Heart right ventricle (tissue), 16 donors: ENCODE measurements at places on chromosomes 3 and 15. TPM values are rescaled to one million over a fixed set of nuclear protein-coding genes. Genes with fewer than 3 reads are reported as not detected.

DPP8 gene
- total RNA-seq = 42.8 TPM

GRCh38 chr3:189513281-189514117, 117.7 kb upstream of the TP63 start:
- no peak for DNase-seq

DNA sequence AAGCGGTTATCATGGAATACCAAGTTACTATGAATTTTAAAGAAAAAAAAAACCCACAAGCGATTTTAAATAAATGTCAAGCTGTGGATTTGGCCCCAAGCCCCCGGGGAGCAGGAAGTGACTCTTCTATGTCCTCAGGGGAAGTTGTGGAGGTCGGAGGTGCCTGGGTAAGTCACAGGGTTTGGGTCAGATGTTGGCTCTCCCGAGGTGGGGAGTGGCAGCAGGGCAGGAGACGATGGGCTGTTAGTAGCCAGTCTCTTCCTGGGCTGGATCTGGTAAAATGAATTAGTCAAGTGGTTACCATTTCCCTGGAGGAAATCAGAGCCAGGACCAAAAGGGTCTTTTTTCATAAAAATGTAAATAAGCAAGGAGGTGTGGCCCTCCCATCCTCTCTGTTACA, 316.7 kb downstream of the TLE3 start:
- no peak for DNase-seq

- no peak for DNase-seq
These were observed 414.8 kb downstream of the AGBL1 start for GRCh38 chr15:86494475-86494874.

GRCh38 chr3:1677576-1678156, 421.0 kb upstream of the CNTN4 start:
- no peak for DNase-seq

GRCh38 chr15:96878129-96878528, 547.6 kb downstream of the NR2F2 start:
- DNase-seq = no peak

DNA sequence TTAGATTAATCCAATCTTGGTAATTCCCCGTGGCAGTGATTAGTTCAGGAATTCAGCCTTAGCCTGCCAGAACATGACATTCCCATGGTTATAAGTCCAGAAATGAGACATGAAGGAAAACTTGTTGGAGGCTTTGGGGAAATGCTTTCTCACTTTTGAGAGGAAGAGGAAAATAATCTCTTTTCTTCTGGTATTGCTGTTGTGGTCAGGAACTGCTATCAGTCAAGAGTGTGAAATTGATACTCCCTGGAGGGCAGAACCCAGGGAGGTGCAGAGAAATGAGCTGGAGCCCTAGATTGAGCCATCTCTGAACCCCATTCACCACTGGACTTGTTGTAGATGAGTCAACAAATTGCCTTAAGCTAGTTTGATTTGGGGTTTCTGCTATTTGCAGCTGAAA, 38.6 kb upstream of the APH1B start:
- DNase-seq = no peak

- DNase-seq = no peak
These were observed 27.6 kb downstream of the SLC4A7 start for GRCh38 chr3:27456554-27456953.
